ENCODE measurements at places on chromosomes 1 and 21.

- H3K4me1 ChIP-seq = peaks cover 41% of the 10 kb centered on the region
- no peak for DNase-seq
- peaks cover 12% of the 10 kb centered on the region for H3K36me3 ChIP-seq
- H3K27ac ChIP-seq = no peak overlapping the region
- H3K4me3 ChIP-seq = no peak overlapping the region
- H3K27me3 ChIP-seq = no peaks in the 10 kb centered on the region
These were observed 42.1 kb downstream of the NRIP1 start for GRCh38 chr21:15022608-15023261.

DNA sequence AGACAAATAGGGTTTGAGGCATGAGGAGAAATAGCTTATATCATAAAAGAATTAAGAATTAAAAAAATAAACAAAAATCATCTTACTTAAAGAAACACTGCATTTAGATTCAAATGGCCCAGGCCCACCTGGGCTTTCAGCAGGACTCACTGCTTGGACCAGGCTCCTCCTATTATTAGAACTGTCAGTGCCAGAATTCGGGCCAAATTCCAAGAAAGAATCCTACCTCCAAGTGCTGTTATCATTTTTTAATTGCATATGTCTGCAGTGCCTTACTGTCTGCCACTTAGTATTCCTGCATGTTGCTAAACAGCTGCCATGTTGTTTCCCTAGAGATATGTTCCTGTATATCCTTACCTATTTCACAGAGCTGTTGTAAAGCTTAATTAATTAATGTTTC lies 112.0 kb downstream of the BARHL2 start:
- no peak overlapping the region for H3K27ac ChIP-seq
- H3K4me1 ChIP-seq = no peaks in the 10 kb centered on the region
- H3K36me3 ChIP-seq = no peaks in the 10 kb centered on the region
- DNase-seq = no peak
- H3K27me3 ChIP-seq = no peaks in the 10 kb centered on the region

DNA sequence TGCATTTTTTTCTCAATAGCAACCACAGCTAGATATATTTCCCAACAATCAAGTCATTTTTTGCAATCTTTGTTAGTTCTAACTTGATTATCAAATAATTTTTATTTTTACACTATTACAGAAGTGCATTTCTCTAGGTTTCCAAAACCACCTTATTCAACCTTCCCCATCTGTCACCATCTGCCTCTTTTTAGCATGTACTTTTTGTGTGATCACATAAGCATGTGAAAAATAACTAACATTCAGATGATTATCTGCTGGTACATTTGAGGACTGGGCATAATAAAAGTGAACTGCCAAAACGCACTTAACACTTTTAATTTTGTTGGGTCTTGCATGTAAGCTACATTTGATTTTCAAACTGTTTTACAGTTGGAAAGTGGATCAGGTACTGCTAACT lies 291.5 kb downstream of the AKT3 start:
- no peaks in the 10 kb centered on the region for H3K27me3 ChIP-seq
- H3K27ac ChIP-seq = no peak overlapping the region
- no peaks in the 10 kb centered on the region for H3K4me1 ChIP-seq

DNA sequence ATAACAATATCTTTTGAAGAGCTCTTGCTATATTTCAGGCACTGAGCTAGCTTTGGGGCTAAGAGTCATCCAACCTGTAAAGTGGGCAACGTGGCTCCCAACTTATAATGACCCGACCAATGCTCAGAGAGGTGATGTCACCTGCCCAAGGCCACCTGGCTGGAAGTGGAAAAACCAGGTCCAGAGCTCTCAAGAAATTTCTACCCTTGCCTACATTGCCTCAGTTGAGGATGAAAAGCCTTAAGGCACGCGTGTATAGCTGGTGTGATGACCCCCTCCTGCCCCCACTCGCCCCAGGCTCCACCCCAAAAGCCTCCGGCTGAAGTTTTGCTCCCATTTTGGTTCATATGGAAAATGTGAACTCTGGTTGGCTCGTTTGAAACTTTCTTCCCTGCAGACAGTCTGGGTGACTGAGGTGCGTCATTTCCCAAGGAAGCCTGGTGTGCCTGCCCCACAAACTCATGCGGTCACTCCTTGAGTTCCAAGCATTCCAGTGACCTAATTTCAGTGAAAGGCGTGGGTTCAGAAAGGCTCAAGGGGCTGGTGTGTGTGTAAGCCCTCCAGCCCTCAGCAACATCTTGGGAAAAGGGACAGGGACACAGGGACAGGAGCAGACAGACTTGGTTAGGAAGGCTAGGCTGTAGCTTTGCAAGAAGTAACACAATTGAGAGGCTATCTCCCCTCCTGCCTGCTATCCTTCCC lies 20.5 kb downstream of the HTR1D start:
- H3K36me3 ChIP-seq = no peaks in the 10 kb centered on the region
- no peak overlapping the region for H3K27ac ChIP-seq
- DNase-seq = no peak
- no peaks in the 10 kb centered on the region for H3K4me1 ChIP-seq
- no peak overlapping the region for H3K4me3 ChIP-seq

- H3K27me3 ChIP-seq = no peaks in the 10 kb centered on the region
- DNase-seq = no peak
- H3K36me3 ChIP-seq = no peaks in the 10 kb centered on the region
- H3K27ac ChIP-seq = no peak overlapping the region
These were observed 213.2 kb downstream of the USH2A start for GRCh38 chr1:216210081-216210480.

DNA sequence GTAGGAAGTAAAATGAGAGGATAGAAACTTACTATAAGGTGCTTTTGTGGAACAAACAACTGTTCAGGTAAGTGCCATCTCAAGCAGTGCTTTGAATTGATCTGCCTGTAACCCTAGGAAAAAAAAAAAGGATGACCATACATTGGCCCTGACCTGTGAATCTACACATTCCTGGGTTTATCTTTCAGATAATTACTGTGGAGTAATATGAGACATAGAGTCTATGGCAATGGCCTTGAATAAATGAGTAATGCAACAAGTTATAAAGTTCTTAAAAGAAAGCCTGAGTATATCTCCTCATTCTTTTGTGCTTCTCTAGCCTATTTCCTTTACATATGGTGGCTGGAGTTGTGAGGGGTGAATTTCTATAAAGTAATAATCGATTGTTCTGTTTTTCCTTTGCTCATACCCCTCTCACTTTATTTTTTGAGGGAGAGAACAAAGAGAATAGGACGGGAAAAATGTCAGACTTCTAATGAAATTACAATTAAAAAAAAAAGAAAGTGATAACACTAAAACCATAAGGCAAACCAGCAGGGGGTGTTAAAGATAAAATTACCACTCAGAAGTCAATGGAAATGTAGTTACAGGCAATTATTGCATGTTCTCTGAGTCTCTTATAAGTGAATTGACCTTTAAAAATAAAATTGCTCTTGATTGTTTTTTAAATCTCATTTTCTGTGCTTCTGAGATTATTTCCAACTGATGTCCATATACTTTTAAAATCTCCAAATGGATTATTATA lies 12.4 kb upstream of the ATP1A1 start:
- H3K27me3 ChIP-seq = peaks cover 18% of the 10 kb centered on the region
- no peak overlapping the region for H3K4me3 ChIP-seq
- H3K27ac ChIP-seq = no peak overlapping the region
- H3K36me3 ChIP-seq = no peaks in the 10 kb centered on the region
- peaks cover 3% of the 10 kb centered on the region for H3K4me1 ChIP-seq

DNA sequence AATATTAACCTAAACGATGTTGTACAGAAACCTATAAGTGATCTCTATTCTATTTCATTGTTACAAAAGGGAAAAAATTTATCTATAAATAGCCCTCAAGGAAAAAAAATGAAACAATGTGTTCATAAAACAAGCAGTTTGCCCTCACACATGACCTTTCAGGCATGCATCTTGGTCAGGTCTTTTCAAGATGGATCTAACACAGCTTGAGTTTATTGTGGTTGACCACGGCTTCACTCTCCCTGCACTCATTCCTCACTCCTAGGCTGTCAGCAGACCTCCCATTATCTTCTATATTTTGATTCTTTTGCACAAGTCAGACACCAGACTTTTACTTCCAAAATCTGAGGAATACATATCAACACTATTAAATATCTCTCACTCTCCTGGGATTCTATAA lies 544.3 kb downstream of the KCNT2 start:
- H3K4me1 ChIP-seq = no peaks in the 10 kb centered on the region
- H3K36me3 ChIP-seq = no peaks in the 10 kb centered on the region
- H3K27me3 ChIP-seq = no peaks in the 10 kb centered on the region
- no peak for DNase-seq
- H3K4me3 ChIP-seq = no peak overlapping the region

GRCh38 chr1:150487763-150488115 lies 520 bp downstream of the TARS2 start:
- no peak for DNase-seq
- peak overlapping the region; percentile 96 for H3K4me3 ChIP-seq
- H3K27ac ChIP-seq = peak overlapping the region; percentile 98
- no peaks in the 10 kb centered on the region for H3K27me3 ChIP-seq

GRCh38 chr1:90781534-90781933 lies 64.4 kb upstream of the BARHL2 start:
- no peaks in the 10 kb centered on the region for H3K36me3 ChIP-seq
- H3K4me3 ChIP-seq = no peak overlapping the region

GRCh38 chr1:230270185-230270558 lies 156.0 kb downstream of the PGBD5 start:
- H3K27ac ChIP-seq = peak overlapping the region; percentile 63
- no peak for DNase-seq
- peaks cover 60% of the 10 kb centered on the region for H3K36me3 ChIP-seq
- H3K4me3 ChIP-seq = peak overlapping the region; percentile 42

- no peak overlapping the region for H3K27ac ChIP-seq
- H3K36me3 ChIP-seq = no peaks in the 10 kb centered on the region
- no peaks in the 10 kb centered on the region for H3K4me1 ChIP-seq
These were observed 182.9 kb downstream of the FMN2 start for GRCh38 chr1:240274569-240274968.

DNA sequence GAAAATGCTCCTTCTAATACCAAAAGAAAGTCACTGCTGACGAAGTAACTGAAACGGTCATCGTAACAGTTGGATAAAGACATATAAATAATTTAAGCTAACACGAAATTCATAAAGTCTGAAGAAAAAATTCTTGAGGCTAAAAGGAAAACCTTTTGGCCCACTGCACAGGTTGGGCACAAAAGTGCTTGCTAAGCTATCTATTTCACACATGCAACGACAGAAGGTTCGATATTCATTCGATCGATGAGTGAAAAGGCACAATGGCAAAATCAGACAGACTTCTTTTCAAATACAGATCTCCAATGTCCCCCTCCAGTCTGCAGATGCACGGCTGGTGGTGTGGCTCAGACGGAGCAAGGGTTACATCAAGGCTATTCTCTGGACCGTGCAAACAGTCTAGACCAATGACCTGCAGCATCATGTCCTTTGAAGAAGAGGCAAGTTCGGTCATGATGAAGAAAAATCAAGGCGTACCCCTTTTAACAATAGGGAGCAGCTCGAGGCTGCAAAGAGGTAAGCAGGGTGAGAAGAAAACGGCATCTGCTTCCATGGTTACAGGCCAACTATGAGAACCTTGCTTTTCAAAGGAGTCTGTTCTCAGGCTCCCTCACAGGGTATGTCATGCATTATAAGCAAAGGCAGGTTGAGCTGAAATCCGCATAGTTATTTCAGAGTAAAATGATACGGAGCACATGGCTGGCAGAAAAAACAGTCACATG lies 579.6 kb downstream of the USP25 start:
- H3K4me3 ChIP-seq = no peak overlapping the region
- H3K36me3 ChIP-seq = no peaks in the 10 kb centered on the region
- no peaks in the 10 kb centered on the region for H3K4me1 ChIP-seq
- no peaks in the 10 kb centered on the region for H3K27me3 ChIP-seq
- no peak overlapping the region for H3K27ac ChIP-seq

- peak; percentile 62 for DNase-seq
- peak overlapping the region; percentile 93 for H3K27ac ChIP-seq
- peak overlapping the region; percentile 78 for H3K4me3 ChIP-seq
- H3K4me1 ChIP-seq = peaks cover 28% of the 10 kb centered on the region
- H3K27me3 ChIP-seq = no peaks in the 10 kb centered on the region
These were observed 14.6 kb downstream of the SLC35E2B start for GRCh38 chr1:1677718-1678580.

GRCh38 chr1:33319186-33319948 lies 1.5 kb downstream of the A3GALT2 start:
- no peak for DNase-seq
- no peak overlapping the region for H3K27ac ChIP-seq
- H3K4me3 ChIP-seq = no peak overlapping the region
- no peaks in the 10 kb centered on the region for H3K27me3 ChIP-seq
- H3K36me3 ChIP-seq = peaks cover 17% of the 10 kb centered on the region

DNA sequence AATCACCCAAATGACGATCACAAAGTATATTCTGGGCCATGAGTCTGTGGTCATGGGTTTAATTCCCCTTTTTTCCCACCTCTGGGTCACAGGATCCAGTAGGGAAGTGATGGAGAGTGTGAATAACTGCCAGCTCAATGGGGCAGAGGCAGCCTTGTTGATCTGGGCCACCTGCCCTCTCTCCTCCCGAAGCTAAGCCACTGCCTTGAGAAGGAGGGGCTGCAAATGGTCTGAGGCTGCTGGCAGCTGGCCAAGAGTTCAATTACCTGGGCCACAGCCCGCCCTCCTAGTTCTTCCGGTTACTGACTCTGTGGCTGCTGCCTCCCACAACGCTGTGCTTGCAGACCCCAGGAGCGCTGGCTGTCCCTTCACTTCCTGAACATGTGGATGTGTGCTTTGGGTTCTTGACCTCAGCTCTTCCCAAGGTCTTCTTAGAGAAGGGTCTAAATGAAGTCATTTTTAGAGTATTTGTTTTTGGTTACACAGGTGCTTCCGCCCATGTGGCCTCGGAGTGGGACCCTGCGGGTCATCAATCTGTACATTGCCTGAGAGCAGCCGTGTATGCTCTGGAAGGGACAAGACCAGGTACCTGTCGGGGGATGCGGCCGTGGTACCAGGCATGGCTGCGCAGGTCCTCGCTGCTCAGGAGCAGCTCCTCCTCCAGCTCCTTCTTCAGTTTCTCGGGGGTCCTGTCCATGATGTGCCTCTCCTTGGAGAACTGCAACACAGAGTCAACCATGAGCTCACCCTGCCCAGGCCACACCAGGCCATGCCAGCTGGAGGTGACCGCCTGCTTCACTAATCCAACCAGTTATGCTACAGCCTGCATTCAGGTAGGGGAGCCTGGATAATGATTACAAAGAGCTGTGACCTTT lies 89.7 kb downstream of the BCAR3 start:
- DNase-seq = peak; percentile 26
- peaks cover 25% of the 10 kb centered on the region for H3K4me1 ChIP-seq
- peaks cover 48% of the 10 kb centered on the region for H3K36me3 ChIP-seq
- H3K4me3 ChIP-seq = peak overlapping the region; percentile 45

DNA sequence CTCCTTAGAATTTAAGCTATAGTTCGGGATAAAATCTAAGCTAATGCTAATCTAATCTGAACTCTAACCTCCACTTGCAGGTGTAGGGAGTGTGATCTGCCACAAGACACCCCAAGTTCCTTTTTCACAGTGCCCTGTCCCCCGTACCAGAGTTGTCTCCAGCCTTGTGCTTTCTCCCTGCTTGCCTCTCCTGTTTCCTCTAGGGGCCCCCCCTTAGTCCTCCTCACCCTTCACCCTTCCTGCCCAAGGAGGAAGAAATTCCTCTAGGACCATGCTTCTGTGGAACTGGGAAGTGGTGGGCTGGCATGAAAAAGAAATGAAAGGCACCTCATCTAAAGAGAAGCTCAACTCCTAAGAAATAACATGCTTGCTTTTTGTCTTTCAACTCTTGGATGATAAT lies 50.2 kb upstream of the BCL9 start:
- no peaks in the 10 kb centered on the region for H3K36me3 ChIP-seq
- DNase-seq = no peak
- peaks cover 5% of the 10 kb centered on the region for H3K27me3 ChIP-seq
- H3K27ac ChIP-seq = no peak overlapping the region

- no peaks in the 10 kb centered on the region for H3K4me1 ChIP-seq
- no peaks in the 10 kb centered on the region for H3K27me3 ChIP-seq
- DNase-seq = no peak
- H3K4me3 ChIP-seq = no peak overlapping the region
These were observed 510.3 kb upstream of the TMPRSS15 start for GRCh38 chr21:18913914-18914313.
